ENCODE measurements at places on chromosomes 1 and 21.

DNA sequence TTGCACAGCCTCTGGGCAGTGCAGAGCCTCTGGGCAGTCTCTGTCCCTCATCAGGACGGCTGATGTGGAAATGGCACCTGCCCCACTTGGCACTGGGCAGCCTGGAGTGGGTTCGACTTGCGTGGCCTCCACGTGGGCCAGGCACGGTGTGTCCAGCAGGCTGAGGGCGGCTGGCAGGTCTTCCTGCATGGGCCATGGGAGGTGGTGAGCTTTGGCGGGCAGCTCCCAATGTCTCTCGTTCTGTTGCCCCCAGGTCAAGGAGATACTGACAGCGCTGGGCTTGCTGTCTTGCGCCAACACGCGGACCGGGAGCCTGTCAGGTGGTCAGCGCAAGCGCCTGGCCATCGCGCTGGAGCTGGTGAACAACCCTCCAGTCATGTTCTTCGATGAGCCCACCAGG lies 33.2 kb downstream of the TFF3 start:
- H3K27ac ChIP-seq: no peak overlapping the region
- H3K36me3 ChIP-seq: no peaks in the 10 kb centered on the region
- no peaks in the 10 kb centered on the region for H3K4me1 ChIP-seq
- no peak for DNase-seq

DNA sequence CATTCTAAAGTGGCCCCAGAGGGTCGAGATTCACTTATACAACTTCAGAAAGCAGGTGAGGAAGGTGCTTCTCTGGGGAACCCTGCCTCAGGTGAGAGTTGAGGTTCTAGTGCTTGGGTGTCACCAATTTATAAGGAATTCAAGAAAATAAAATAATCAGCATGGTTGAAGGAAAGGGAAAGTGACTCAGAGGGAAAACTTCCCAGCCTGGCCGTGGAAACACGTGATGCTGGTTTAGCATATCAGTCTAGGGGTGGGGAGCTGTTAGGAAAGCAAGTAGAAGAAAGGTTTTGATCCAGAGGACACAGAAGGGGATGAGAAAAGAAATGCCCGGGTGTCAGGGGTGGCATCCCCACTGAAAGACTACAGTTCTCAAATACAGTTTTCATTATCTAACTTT lies 37.7 kb upstream of the TMEM125 start:
- H3K4me3 ChIP-seq: no peak overlapping the region
- H3K27me3 ChIP-seq: no peaks in the 10 kb centered on the region
- no peaks in the 10 kb centered on the region for H3K4me1 ChIP-seq
- no peaks in the 10 kb centered on the region for H3K36me3 ChIP-seq
- no peak for DNase-seq

- no peak for DNase-seq
- no peak overlapping the region for H3K4me3 ChIP-seq
- no peak overlapping the region for H3K27ac ChIP-seq
- H3K4me1 ChIP-seq: no peaks in the 10 kb centered on the region
Observed at GRCh38 chr1:1179983-1180861, 6.5 kb downstream of the TTLL10 start.

DNA sequence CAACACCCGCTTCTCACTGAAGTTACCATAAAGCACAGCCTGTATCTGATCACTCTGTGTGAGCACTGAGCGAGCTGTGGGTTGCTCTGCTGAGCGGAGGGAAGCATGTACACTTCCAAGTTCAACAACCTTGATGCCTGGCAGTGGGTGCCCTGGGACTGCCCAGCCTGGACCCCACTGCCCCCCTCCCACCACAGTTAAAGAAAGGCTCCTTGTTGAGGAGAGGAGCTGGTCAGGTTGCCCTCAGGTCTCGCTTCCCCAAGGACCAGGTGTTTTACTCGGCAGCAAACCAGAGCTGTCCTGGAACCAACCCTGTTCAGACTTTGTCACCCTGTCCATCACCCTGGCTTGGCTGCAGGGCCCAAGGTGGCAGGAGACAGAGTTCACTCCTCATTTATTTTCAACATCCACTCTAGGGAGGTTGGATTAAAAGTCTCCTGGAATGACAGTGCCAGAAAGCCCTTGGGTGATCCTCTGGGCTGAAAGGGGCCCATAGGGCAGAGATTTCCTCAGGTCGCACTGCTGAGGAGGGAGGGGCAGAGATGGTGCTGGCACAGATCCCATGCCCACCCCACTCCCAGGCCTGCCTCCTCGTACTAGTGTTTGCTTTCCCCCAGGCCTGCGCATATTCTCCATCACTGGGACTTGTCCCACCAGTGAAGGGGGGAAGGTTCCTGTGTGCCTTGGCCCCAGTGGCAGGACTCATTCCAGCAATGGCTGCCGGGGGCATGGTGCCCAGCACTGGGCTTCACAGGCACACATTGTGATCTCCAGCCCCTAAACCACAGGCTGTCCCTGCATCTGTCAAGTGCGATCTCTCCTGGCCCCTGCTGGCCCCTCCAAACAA lies 101.7 kb downstream of the TRABD2B start:
- H3K36me3 ChIP-seq: no peaks in the 10 kb centered on the region
- no peak overlapping the region for H3K4me3 ChIP-seq
- H3K4me1 ChIP-seq: no peaks in the 10 kb centered on the region
- H3K27ac ChIP-seq: no peak overlapping the region

DNA sequence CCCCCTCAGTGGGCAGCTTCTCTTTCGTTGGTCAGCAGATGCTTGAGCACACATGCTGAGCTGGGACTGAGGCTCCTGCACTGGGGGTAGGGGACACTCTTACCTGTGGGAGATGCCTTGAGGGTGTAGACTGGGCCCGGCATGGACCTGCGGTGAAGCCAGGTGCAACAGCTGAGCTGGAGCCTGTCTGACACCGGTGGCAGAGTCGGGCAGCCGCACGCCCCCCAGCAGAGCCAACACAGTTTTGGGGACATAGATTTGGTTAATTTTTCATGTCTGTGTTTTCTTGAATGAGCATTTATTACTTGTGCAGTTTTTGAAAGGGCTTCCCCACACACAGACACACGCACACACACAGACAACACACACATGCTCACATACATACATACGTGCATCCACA lies 5.9 kb upstream of the HES5 start:
- peaks cover under 1% of the 10 kb centered on the region for H3K4me1 ChIP-seq
- H3K27me3 ChIP-seq: peaks cover 62% of the 10 kb centered on the region
- no peak overlapping the region for H3K4me3 ChIP-seq
- no peak overlapping the region for H3K27ac ChIP-seq
- no peak for DNase-seq

DNA sequence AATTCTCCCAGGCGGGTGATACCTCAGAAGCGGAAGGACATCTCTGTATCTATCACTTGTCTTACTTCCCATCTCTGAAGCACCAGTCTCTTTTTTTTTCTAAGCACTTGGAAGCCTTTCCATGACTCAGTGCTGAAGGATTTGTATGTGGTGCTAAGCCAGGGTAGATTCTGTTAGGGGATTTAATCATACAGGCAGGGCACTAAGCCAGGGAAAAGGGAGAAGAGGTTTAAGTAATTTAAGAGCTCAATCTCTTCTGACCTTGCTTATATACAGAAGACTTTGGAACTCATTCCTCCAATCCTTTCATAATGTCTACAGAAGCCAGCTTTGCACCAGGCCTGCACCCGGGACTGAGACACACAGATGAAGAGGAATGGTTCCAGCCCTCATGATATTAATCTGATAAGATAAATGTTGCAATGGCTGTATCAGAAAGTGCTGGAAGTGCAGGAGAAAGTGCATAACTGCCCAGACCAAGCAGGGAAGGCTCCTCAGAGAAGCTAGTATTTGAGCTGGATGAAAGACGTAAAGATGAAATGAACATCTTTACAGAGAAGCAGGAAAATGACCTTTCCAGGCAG lies 11.0 kb downstream of the FAM163A start:
- H3K36me3 ChIP-seq: no peaks in the 10 kb centered on the region
- H3K4me3 ChIP-seq: no peak overlapping the region
- no peaks in the 10 kb centered on the region for H3K4me1 ChIP-seq
- no peak for DNase-seq
- no peak overlapping the region for H3K27ac ChIP-seq
- H3K27me3 ChIP-seq: no peaks in the 10 kb centered on the region

GRCh38 chr1:16241221-16241708 lies 4.3 kb upstream of the CPLANE2 start:
- no peak overlapping the region for H3K4me3 ChIP-seq
- H3K4me1 ChIP-seq: peaks cover 4% of the 10 kb centered on the region
- no peaks in the 10 kb centered on the region for H3K27me3 ChIP-seq
- no peaks in the 10 kb centered on the region for H3K36me3 ChIP-seq
- no peak for DNase-seq
- H3K27ac ChIP-seq: no peak overlapping the region

- no peaks in the 10 kb centered on the region for H3K27me3 ChIP-seq
- no peaks in the 10 kb centered on the region for H3K4me1 ChIP-seq
- H3K27ac ChIP-seq: no peak overlapping the region
- no peak for DNase-seq
- H3K36me3 ChIP-seq: no peaks in the 10 kb centered on the region
Observed at GRCh38 chr1:189253601-189254350, 1223.9 kb downstream of the BRINP3 start.

DNA sequence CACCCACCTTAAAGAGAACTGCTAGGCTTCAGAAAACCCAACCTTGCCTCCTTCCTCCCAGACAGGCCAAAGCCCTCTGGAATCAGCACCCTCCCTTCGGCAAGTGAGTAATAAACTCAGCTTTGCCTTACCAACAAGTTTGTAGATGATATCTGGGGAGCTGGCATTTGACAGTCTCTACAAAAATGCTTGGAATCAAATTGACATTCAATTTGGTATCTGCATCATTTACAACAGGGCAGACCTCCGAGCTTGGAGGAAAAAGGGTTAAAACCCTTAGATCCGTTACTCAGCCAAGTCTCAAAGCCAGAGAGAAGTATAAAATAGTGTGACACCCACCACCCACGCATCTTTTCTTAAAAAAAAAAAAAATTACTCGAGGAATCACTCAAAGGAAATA lies 149.3 kb upstream of the EDN2 start:
- no peaks in the 10 kb centered on the region for H3K36me3 ChIP-seq
- H3K4me1 ChIP-seq: peaks cover 10% of the 10 kb centered on the region
- H3K27me3 ChIP-seq: no peaks in the 10 kb centered on the region
- DNase-seq: no peak
- H3K4me3 ChIP-seq: no peak overlapping the region
- H3K27ac ChIP-seq: no peak overlapping the region

DNA sequence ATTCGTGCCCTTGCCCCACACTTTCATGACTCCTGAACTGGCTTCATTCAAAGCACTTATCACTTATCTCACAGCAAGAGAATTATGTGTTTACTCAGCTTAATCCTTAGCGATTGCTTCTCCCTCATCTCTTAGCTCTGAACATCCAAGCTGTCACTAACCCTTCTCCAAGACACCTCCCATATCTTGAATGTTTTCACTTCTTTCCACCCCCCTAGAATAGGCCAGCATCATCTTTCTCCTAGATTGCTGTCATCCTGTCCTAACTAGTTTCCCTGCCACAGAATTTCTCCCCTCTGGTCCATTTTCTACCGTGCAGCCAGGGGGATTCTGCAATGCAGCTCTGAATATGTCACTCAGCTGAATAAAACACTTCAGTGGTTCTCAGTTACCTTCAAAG lies 68.6 kb upstream of the SPATA6 start:
- H3K4me1 ChIP-seq: no peaks in the 10 kb centered on the region
- no peak overlapping the region for H3K4me3 ChIP-seq
- no peak overlapping the region for H3K27ac ChIP-seq
- no peaks in the 10 kb centered on the region for H3K27me3 ChIP-seq
- DNase-seq: no peak

GRCh38 chr1:14371771-14372497 lies 226.6 kb upstream of the KAZN start:
- no peak overlapping the region for H3K4me3 ChIP-seq
- H3K4me1 ChIP-seq: peaks cover 33% of the 10 kb centered on the region
- H3K36me3 ChIP-seq: no peaks in the 10 kb centered on the region
- H3K27me3 ChIP-seq: no peaks in the 10 kb centered on the region
- DNase-seq: no peak

GRCh38 chr21:45262616-45263015 lies 25.1 kb downstream of the POFUT2 start:
- no peak overlapping the region for H3K27ac ChIP-seq
- peaks cover 31% of the 10 kb centered on the region for H3K27me3 ChIP-seq
- no peaks in the 10 kb centered on the region for H3K4me1 ChIP-seq
- H3K36me3 ChIP-seq: no peaks in the 10 kb centered on the region
- DNase-seq: no peak

DNA sequence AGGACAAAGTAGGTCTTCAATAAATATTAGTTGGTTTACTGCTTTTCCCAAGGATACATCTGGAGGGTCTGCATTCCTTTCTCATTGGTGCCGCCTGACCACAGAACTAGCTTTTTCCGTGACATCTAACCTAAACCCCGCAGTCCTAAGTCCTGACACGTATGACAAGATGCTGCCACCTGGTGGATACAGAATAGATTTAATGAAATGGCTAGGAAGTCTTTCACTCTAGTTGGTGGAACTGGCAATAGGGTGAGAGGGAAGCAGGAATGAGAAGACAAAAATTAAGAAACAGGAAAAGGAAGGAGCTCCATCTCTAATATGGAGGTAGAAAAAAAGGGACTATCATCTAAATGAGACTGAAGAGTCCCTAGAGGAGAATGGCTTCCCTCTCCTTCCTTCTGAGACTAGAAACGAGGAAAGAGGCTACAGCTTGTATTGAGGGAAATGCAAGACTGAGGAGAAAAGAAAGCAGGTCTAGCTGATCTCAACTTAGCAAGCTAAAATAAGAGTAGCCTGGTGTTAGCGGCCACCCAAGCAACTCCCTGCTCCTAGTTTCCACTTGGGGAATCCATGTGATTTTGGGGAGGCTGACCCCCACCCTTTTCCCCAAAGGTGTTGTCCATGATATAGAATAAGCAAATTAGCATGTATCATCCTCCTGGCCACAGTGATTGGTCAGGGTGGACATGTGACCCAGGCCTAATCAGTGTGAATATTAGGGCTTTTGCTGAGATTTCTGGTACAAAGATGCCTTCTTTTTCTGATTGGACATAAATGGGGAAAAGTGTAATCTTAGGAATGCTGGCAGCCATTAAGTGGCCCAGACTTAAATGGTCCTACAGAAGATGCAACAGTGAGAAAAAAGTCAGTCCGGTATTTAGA lies 5.9 kb downstream of the RFX5 start:
- no peak overlapping the region for H3K4me3 ChIP-seq
- H3K27ac ChIP-seq: peak overlapping the region; percentile 14

DNA sequence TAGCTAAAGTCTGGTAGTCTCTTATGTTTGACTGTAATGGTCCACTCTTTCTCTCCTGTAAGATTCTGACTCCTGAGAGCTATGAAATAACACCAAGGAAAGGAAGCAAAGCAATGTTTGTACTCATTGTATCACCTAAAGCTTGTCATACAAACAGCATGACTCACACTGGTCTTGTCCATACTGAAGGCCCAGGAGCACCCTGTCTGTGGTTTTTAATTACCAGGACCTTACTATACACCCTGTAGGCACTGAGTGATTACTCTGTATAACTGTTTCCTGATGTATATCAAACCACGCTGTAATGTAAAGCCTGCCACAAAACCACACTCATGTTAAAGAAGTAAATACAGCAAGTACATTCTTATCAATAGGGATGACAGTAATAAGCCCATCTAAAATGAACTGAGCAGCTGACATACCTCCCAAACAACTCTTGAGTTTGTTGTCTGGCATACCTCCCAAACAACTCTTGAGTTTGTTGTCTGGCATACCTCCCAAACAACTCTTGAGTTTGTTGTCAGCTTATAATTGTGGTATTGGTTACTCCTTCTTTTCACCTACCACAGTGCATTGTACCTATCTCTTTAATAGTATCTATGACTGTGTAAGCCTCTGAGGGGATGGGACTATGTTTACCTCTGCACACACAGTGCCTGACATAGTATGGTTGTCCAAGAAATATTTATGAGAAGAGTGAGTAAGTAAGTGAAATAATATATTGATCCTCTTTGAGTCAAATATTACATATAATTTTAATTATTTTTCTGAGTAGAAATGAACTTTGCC lies 11.6 kb upstream of the TNFSF18 start:
- no peaks in the 10 kb centered on the region for H3K4me1 ChIP-seq
- H3K36me3 ChIP-seq: no peaks in the 10 kb centered on the region
- no peak overlapping the region for H3K27ac ChIP-seq
- H3K27me3 ChIP-seq: no peaks in the 10 kb centered on the region

All from MM.1S (cell line).